Activated CD4-positive, alpha-beta T cell treated with anti-CD3 and anti-CD28 coated beads, Interleukin-2, amount 10 ng/mL, durations not matched to agents 7 days and 5 days (primary cell): ENCODE measurements at places on chromosomes 3 and 15. TPM values are rescaled to one million over a fixed set of nuclear protein-coding genes. Genes with fewer than 3 reads are reported as not detected.

ITGA11 gene
- total RNA-seq, result 1.1 TPM

SLC15A2 gene
- 2.2 TPM for total RNA-seq

TMC3 gene
- not detected for total RNA-seq

C3orf20 gene
- 0.10 TPM for total RNA-seq

TRAT1 gene
- 151 TPM for total RNA-seq

FOXL2NB gene
- total RNA-seq, result not detected

GOLGA6L9 gene
- 1.8 TPM for total RNA-seq

PLA2G4F gene
- total RNA-seq, result not detected

LMAN1L gene
- 0.92 TPM for total RNA-seq

FRMD4B gene
- total RNA-seq, result 8.2 TPM

SEMA3B gene
- total RNA-seq, result 0.37 TPM

THAP10 gene
- not detected for total RNA-seq

CCR9 gene
- total RNA-seq, result 0.15 TPM

LYZL4 gene
- not detected for total RNA-seq

MEIS2 gene
- not detected for total RNA-seq

CTXND1 gene
- total RNA-seq, result not detected

PRSS50 gene
- total RNA-seq, result not detected

MED12L gene
- 0.92 TPM for total RNA-seq

NCBP2 gene
- total RNA-seq, result 57.1 TPM

SUSD5 gene
- total RNA-seq, result not detected

CKMT1A gene
- not detected for total RNA-seq

RFTN1 gene
- total RNA-seq, result 57.9 TPM

TCAIM gene
- total RNA-seq, result 16.4 TPM

CXCR6 gene
- 18.0 TPM for total RNA-seq

SCG3 gene
- not detected for total RNA-seq

ITIH3 gene
- not detected for total RNA-seq

ACP3 gene
- not detected for total RNA-seq

FBXO40 gene
- total RNA-seq, result not detected

GHSR gene
- total RNA-seq, result not detected

TP63 gene
- total RNA-seq, result 0.35 TPM

IP6K1 gene
- total RNA-seq, result 38.9 TPM

DUOX2 gene
- 0.02 TPM for total RNA-seq

GOLGA8T gene
- total RNA-seq, result not detected

NR1I2 gene
- not detected for total RNA-seq

SMCO1 gene
- not detected for total RNA-seq

SLC28A2 gene
- not detected for total RNA-seq
